ENCODE measurements at places on chromosomes 5 and 9. TPM values are rescaled to one million over a fixed set of nuclear protein-coding genes. Genes with fewer than 3 reads are reported as not detected.

Gene CDHR2
- 0.60 TPM for polyA plus RNA-seq

Gene PCDHGC4
- 3.3 TPM for polyA plus RNA-seq

Gene PTPRD
- polyA plus RNA-seq = 158 TPM

Gene PPIC
- polyA plus RNA-seq = 51.4 TPM

Gene TMEM174
- 0.13 TPM for polyA plus RNA-seq

Gene TXNDC8
- polyA plus RNA-seq = not detected

Gene SLC25A2
- polyA plus RNA-seq = not detected

Gene ENTR1
- polyA plus RNA-seq = 56.0 TPM

Gene HK3
- polyA plus RNA-seq = 0.54 TPM

Gene RASGRF2
- polyA plus RNA-seq = 1.3 TPM

Gene PCDHB6
- 2.6 TPM for polyA plus RNA-seq

Gene SMIM33
- polyA plus RNA-seq = not detected

Gene PRUNE2
- polyA plus RNA-seq = 3.9 TPM

Gene ATP10B
- 0.35 TPM for polyA plus RNA-seq

Gene NOXA1
- polyA plus RNA-seq = 4.5 TPM

Gene TMC1
- 0.74 TPM for polyA plus RNA-seq

Gene EIF4EBP3
- 12.1 TPM for polyA plus RNA-seq

Gene RACK1
- polyA plus RNA-seq = 2,652 TPM

Gene CCNJL
- polyA plus RNA-seq = 12.4 TPM

Gene TOR4A
- polyA plus RNA-seq = 11.1 TPM

Gene F2R
- polyA plus RNA-seq = 36.2 TPM

Gene CSF2
- 0.35 TPM for polyA plus RNA-seq

Measured in left lung (tissue), 14 donors.